ENCODE measurements at places on chromosomes 5 and 9. TPM values are rescaled to one million over a fixed set of nuclear protein-coding genes. Genes with fewer than 3 reads are reported as not detected.

- DNase-seq = peak; percentile 25
These were observed 6.4 kb upstream of the PAIP1 start for GRCh38 chr5:43563321-43563720.

DNA sequence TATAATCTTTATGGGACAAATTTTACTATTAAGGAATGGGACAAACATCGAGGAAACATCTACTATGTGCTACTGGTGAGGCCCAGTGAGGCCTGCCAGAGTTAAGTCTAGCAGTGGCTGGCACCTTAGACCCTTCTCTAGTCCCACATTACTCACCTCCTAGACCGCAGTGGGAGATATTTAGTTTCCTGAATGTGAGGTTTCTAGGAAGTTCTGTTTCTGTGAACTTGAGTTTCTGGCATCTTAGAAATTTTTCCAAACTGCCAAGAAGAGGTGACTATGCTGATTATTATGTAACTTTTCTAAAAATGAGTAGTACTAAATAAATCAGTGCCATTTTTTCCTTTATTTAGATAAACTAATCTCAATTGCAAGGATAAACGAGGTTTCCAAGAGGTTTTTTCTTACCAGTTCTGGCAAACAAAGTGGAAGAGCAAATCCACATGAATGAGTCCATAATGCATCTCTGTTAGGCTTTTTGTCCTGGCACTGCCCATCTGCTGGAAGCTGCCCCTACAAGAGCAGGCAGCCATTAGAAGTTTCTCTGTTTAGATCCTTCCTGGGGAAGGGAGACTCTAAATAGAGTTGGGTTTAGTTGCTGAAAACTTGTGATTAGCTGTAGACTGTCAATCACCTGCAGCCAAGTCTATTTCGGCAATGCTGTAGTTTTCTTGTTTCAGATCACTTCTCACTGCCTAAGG lies 348.7 kb downstream of the MAN2A1 start:
- no peak for DNase-seq

GRCh38 chr5:158626718-158627117 lies 473.0 kb downstream of the EBF1 start:
- DNase-seq = no peak

GRCh38 chr5:164119806-164120447 lies 614.5 kb downstream of the MAT2B start:
- DNase-seq = no peak

DNA sequence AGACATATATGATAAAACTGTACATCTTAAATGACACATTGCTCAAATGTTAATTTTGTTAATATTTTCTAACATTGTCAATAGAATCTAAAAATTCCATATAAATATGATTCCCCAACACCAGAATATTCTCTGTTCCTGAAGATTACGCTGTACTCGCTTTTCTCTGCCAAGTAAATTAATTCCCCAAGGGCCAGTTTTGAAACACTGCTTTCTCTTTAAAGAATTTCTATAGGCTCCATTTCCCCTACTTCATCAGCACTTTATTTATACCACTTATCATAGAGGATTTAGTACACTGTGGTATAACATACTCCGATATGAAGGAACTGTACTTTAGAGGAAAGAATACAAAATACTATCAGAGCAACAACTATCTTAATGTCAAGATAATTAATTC lies 101.4 kb upstream of the ACOT12 start:
- no peak for DNase-seq

- DNase-seq = no peak
These were observed 15.9 kb upstream of the FANCC start for GRCh38 chr9:95333426-95333825.

- peak; percentile 37 for DNase-seq
These were observed 199.3 kb upstream of the ADAMTSL1 start for GRCh38 chr9:18274693-18275092.

GRCh38 chr9:11653867-11654266 lies 1039.3 kb upstream of the TYRP1 start:
- no peak for DNase-seq

GRCh38 chr5:136750224-136750862 lies 385.0 kb upstream of the TRPC7 start:
- DNase-seq = no peak

DNA sequence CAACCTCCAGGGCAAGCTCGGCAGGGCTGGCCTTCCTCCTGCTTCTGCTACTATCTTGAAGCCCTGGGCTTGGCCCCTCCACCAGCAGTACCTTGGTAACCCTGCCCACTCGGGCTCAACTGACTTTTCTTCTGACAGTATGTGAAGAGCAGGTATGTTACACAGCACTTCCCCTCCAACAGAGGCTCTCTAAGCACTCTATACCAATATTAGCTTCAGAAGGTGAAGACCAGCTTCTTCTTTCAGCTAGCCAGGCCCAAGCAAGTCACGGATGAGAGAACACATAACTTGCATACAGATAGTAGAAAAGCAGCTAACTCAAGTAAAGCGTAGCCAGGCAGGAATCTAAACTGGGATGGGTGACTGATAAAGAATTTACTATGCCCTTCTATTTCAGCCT lies 64.3 kb downstream of the FEM1C start:
- DNase-seq = no peak

DNA sequence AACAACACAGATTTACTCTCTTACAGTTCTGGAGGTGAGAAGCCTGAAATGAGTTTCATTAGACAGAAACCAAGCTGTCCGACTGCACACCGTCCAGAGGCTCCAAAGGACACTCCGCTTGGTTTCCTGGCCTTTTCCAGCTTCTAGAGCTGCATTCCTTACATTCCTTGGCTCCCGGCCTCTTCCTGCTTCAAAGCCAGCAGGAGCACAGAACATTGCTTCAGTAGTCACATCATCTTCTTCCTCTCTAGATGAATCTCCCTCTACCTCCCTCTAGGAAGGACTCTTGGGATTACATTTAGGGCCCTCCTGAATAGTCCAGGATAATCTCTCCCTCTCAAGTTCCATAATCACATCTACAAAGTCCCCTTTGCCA lies 213.3 kb downstream of the CDK5RAP2 start:
- DNase-seq = no peak

DNA sequence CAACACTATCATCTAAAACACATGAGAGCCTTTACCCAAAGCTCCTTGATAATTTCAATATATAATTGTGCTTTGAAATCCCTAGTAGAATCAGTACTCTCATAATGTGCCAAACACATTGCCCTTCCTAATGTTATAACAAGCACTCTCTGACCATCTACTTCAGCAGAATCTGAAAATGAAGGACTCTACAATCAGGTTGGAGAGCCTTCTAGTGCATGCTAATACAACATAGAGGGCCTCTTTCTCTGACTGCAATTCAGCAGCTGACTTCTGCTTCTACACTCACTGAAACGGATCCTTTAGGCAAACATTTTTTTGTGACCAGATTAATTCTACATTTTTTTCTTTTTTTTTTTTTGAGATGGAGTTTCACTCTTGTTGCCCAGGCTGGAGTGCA lies 155.6 kb downstream of the EPB41L4A start:
- no peak for DNase-seq

NKD2 gene
- polyA plus RNA-seq = 7.7 TPM

RHOBTB3 gene
- 70.2 TPM for polyA plus RNA-seq

SLC6A3 gene
- polyA plus RNA-seq = 3.0 TPM

PCDHA12 gene
- 0.09 TPM for polyA plus RNA-seq

PCDHGA10 gene
- polyA plus RNA-seq = 4.5 TPM

ELP1 gene
- 40.0 TPM for polyA plus RNA-seq

Data from right lung (tissue), 10 donors.